ENCODE measurements at places on chromosomes 12 and 14.

DNA sequence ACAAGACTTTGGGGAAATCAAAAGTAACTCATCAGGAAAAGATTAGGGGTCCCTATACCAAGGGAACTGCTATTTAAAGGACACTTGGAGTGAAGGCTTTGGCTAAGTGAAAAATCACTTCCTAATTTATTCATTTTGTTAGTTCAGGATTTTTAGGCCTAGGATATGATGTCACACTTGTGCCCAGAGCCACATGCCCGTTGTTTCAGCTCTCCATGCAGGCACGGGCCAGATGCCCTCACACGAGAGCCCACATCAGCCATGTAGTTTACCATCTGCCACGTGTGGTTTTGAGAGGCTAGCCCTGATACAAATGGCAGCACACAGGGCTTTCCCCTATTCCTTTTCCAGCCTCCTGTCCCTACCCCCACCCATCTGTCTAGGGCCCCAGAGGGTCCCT is 11.9 kb upstream of the LRP1-AS start:
- DNase-seq = no peak

DNA sequence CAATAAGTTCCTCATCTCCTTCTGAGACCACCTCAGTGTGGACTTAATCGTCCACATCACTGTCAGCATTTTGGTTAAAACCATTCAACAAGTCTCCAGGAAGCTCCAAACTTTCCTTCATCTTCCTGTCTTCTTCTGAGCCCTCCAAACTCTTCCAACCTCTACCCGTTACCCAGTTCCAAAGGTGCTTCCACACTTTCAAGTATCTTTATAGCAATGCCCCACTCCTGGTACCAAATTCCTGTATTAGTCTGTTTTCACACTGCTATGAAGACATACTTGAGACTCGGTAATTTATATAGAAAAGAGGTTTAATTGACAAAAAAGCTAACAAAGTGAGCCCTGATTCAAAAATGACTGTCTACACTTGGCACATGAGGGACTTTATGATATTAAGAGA is 22.8 kb downstream of the EMP1 start:
- no peak for DNase-seq

- DNase-seq = no peak
Measured at GRCh38 chr14:61644834-61645233, 50.5 kb upstream of the HIF1A start.

DNA sequence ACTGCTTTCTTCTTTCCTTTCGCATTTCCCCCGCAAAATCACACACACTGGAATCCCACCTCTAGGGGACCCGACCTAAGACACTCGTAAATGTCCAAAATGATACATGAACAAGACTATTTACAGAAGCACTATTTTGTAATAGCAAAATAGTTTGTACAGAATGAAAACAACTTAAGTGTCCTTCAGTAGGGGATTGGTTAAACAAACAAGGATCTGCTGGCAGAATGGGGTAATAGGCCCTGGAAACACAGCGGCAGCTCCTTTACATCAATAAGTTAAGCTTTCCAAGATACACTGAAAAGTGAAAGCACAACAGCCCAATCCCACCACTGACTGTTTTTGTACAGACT is 48.8 kb downstream of the LTBP2 start:
- no peak for DNase-seq

DNA sequence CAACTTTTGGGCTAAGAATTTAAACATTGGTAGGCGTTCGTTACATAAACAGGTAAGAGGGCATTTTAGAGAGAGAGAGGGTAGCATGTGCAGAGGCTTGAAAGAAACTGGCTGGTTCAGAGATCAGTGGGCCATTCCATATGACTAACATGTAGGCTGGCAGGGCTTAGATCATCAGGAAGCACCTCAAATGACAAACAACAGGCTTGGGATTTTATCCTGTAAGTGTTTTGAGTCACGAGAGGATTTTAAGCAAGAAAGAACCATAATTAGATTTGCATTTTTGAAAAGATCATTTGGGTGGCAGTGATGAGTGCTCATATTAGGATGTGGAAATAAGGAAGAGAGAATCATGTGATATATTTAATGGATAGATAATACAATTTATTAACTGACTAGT is 8.7 kb upstream of the PLEKHA5 start:
- no peak for DNase-seq

- no peak for DNase-seq
Measured at GRCh38 chr12:94535510-94535921, 75.8 kb upstream of the CEP83 start.

DNA sequence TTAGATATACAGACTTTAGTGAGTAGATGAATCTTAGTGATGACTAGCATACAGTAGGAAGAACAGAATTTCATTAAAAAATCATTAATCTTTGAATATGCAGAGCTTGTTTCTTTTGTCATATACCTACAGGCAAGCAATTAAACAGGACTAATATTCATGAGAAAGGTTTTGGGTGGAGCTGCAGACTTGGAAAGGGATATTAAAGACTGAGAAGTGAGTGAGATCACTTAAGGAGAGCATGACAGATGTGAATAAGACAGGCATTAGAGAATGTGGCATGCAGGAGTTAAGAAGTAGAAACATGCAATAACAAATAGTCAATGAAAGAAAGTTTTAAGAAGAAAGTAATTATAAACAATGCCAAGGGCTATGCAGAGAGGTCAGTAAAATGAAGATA is 187.7 kb downstream of the TMTC3 start:
- no peak for DNase-seq

DNA sequence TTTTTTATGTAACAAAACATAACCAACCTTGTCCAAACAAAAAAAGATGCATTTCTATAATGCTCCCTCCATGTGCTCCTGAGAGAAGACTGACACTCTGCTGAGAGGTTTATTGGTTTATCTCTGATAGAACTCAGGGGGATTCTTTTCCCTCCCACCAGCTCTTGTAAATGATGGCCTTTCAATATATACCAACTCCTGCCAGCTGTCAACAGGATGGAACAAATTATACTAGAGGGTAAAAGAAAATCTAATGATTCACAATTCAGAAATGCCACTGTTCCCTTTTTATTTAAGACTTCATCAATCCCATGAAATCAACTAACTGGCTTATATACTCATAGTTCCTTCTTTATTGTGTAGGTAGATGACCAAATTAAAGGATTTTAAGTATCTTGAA is 25.4 kb downstream of the PSMC1 start:
- no peak for DNase-seq

DNA sequence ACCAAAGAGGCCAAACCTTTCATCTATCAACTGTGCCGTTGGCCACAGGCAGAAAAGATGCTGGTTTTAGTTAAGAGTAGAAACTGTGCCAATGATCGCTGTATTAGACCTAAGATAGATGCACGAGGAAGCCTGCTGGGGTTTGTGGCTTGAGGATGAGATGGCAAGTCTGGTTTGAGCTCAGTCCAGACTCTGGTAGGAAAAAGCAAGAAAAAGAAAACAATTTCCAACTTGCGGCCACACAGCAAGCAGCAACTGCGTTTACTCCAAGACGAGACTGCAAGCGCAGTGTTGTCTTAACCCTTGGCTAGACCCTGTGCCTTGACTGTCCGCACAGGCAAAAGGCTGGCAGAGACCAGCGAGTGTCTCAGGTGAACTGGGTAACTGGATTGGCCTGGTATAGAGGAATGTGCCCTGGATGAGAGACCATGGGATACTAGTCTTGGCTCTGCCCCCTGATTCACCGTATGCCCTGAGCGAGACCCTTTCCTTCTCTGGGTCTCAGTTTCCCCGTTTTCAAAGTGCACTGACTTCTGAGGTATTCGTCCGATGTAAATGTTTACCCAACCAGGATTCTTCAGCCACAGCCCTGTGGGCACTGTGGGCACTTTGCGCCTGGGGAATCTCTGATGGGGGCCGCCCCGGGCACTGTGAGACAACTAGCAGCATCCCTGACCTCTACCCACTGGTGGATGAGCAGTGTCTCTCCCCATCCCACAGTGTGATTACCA is 113.4 kb downstream of the DICER1 start:
- DNase-seq = no peak

DNA sequence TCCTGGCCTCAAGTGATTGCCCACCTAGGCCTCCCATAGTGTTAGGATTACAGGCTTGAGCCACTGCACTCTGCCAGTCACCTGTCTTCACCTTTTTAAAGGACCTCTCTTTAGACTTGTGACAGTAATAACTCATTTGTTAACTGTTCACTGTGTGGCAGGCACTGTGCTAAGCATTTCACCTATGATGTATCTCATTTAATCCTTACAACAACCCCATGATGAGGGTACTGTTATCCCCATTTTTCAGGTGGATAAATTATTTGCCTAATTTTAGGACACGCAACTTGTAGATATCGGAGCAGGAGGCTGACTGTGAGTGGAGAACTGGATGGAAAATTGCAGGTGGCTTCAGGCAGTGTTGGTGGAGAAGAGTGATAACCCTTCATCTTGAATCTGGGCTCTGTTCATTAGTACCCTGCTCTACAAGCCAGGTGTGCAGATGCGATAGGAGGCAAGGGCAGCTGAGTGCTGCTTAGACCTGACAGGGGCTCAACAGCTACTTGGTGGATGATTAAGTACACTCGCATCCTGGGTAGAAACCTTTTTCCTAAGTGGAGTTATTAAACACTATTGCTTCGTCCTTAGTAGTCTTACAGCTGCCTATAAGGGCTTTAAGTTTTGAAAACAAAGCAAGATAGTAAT is 2.7 kb downstream of the TCTN1 start:
- no peak for DNase-seq

DNA sequence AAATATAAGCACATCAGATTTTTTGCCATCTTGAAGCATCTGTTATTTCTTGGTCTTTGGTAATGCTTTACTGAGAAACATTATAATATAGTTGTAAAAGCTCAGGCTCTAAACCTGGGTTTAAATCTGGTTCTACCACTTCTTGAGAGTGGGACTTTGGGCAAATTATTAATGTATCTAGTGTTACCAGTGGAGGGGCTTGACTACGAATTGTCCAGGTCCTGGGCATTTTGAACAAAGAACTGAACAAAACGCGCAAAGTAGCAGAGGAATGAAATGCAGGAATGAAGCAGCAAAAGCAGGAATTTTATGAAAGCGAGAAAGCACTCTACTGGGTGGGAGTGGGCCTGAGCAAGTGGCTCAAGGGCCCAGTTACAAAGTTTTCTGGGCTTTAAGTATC is 50.8 kb downstream of the CAND1 start:
- no peak for DNase-seq

- no peak for DNase-seq
Measured at GRCh38 chr14:71013551-71014192, 106.4 kb downstream of the PCNX1 start.

DNA sequence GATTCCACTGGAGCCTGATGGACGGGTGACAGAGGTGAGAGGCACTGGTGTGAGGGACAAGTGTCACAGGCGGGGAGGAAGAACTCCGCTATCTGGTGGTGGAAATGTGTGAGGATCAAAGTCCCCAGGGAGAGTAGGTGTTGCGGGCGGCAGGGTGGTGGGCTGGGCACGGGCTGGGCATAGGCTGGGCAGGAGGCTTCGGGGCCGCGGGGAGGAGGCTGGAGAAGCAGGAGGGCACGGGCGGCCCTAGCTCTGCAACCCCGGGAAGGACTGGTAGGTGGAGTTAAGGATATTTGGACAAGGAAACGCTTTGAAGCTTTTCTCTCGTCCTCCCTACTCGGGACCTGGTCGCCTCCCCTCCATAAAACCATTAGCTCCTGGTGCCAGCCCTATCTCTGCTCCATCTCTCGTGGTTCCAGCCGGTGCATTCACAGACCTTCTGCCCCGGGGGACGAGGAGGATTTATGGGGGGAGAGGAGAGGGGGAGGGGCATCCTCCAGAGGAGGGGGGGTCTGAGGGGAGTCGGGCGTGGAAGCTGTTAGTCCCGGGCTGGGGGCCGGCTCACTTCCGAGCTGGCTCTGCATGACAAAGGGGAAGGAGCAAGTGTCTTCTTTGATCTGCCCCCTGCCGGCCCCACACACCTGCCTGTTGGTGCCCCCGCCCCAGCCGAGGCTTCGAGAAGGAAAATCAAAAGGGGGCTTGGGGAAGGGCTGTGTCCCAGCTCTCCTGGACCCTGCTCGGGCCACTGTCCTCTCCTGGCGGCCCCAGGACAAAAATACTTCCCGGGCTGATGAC is 504 bp downstream of the WNT5B start:
- no peak for DNase-seq

DNA sequence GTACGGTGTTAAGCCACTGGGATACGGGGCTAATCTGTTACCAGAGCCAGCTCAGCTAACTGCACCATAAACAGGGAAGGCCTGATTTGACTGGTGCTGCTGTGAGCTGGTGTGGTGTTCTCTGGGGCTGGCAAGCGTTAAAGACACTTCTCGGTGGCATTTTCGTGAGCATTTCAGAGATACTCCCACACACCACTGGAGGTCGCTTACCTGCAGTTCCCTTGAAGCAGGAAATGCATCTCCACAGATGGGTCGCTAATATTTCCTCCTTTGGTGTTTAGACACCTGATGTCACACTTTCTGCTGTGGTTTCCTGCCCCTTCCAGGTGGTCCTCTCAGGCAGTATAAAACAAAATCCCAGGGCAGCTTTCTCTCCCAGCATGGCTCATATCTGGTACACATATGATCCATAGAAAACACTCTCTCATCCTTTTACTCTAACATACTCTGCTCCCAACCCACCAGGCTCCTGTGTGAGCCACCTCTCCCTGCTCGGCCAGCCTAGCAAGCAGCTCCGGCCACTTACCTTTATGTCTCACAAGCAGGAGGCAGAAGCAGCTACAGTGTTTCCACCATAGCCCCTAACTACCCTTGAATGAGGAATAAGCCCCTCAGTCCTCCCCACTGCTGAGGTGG is 129.9 kb upstream of the GRIN2B start:
- no peak for DNase-seq

Data from stimulated activated CD8-positive, alpha-beta memory T cell treated with anti-CD3 and anti-CD28 coated beads, Interleukin-7, amount 100 ng/mL, for 48 hours (primary cell).